ENCODE measurements at places on chromosomes 4 and X. TPM values are rescaled to one million over a fixed set of nuclear protein-coding genes. Genes with fewer than 3 reads are reported as not detected.

The TMPRSS11A gene
- 1.8 TPM for total RNA-seq

The MAGEE1 gene
- 7.9 TPM for total RNA-seq

The MGAT4D gene
- not detected for total RNA-seq

The TMEM144 gene
- total RNA-seq = 6.3 TPM

The CD38 gene
- not detected for total RNA-seq

The MAOB gene
- 0.57 TPM for total RNA-seq

GRCh38 chrX:104324461-104325212 lies 69.9 kb upstream of the ESX1 start:
- no peaks in the 10 kb centered on the region for H3K36me3 ChIP-seq
- no peak overlapping the region for H3K4me3 ChIP-seq
- no peak for DNase-seq
- H3K27me3 ChIP-seq = peaks cover 3% of the 10 kb centered on the region
- H3K4me1 ChIP-seq = no peaks in the 10 kb centered on the region
- H3K27ac ChIP-seq = no peak overlapping the region

GRCh38 chr4:138399081-138399480 lies 156.9 kb upstream of the SLC7A11 start:
- H3K36me3 ChIP-seq = no peaks in the 10 kb centered on the region
- no peaks in the 10 kb centered on the region for H3K27me3 ChIP-seq
- H3K27ac ChIP-seq = no peak overlapping the region
- no peak for DNase-seq
- H3K4me3 ChIP-seq = no peak overlapping the region

DNA sequence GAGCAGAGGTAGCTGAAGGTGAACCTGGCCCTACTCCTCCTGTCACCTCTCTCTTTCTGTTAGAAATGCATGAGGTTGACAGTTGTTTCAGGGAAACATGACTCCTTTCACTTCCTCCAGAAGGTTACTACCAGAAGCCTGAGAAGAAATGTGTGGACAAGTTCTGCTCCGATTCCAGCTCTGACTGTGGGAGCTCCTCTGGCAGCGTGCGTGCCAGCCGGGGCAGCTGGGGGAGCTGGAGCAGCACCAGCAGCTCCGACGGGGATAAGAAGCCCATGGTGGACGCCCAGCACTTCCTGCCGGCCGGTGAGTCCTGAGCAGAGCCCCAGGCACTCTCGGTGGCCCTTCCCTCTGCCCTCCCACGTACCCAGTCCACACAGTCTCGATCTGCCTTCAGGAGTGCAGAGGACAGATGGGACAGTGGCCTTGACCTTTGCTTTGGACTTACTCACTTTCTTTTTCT lies 61.3 kb upstream of the TLR2 start:
- peaks cover 9% of the 10 kb centered on the region for H3K36me3 ChIP-seq
- H3K27ac ChIP-seq = no peak overlapping the region
- no peak overlapping the region for H3K4me3 ChIP-seq
- H3K4me1 ChIP-seq = peaks cover 33% of the 10 kb centered on the region
- no peak for DNase-seq

DNA sequence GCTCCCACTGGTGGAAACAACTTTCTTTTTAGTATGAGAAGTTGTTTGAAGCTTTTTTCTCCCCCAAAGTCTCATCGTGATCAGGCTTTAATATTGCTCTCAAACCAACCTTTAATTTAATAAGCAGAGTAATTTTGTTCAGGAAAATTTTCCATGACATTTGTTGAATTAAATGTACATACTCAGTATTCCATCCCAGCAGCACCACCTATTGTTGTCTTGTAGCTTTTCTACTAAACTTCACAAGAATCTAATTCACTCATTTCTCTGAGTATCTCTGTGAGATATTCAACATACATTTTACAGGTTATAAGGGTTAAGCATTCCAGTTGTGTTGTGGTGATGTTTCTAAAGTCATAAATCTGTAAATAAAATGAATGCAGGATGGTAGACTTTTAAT lies 218.3 kb upstream of the HAND2 start:
- H3K4me1 ChIP-seq = peaks cover 13% of the 10 kb centered on the region
- no peaks in the 10 kb centered on the region for H3K27me3 ChIP-seq
- H3K4me3 ChIP-seq = no peak overlapping the region
- H3K36me3 ChIP-seq = no peaks in the 10 kb centered on the region
- no peak for DNase-seq

DNA sequence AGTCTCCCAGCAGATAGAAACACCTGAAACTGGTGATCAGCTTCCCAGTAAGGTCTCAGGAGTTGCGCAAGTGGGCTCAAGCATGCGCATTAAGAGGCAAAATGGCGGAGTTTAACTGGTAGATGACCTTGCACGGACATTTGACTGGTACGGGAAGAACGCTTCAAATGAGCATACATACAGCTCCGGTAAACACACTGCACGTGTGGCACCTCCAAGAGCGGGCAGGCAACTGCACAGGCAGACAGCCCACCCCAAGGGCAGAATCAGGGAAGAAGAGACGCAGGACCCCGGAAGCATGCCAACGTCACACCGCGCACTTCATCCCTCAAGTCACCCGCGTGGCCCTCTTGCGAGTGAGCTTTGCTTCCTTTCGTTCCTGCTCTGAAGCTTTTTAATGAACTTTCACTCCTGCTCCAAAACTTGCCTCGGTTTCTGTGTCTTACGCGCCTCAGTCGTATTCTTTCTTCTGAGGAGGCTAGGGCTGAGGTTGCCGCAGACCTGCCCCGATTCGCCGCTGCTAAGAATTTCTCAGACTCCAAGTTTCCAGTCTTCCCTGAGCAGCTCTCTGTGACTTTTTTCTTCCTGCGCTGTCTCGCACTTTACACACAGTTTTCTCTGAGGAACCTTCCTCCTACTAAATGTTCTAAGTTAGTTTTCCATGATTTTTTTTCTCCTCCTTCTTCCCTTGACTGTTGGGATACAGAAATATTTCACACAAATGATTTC lies 180.7 kb upstream of the ZFP42 start:
- no peaks in the 10 kb centered on the region for H3K36me3 ChIP-seq
- no peaks in the 10 kb centered on the region for H3K4me1 ChIP-seq
- no peak overlapping the region for H3K27ac ChIP-seq
- no peaks in the 10 kb centered on the region for H3K27me3 ChIP-seq
- no peak for DNase-seq
- H3K4me3 ChIP-seq = no peak overlapping the region

DNA sequence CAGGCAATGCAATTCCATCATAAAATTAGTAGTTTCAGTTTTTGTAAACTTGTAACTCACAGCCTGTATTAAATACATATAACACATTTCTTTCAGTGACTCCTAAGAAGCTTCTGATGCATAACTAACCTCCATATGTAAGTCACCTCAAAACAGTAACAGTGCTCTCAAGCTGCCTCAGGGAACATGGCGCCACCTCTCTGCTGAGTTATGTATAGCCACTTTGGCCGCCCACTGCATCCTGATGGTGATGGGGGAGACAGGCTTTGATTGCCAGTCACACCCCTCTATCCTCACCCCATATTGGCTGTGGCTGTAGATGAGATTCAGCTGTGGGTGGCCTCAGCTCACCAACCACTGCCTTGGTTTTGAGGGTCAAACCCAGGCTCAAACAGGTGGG lies 54.3 kb downstream of the LRBA start:
- H3K36me3 ChIP-seq = peaks cover 39% of the 10 kb centered on the region
- H3K27ac ChIP-seq = no peak overlapping the region
- H3K27me3 ChIP-seq = no peaks in the 10 kb centered on the region
- H3K4me3 ChIP-seq = no peak overlapping the region
- no peaks in the 10 kb centered on the region for H3K4me1 ChIP-seq

DNA sequence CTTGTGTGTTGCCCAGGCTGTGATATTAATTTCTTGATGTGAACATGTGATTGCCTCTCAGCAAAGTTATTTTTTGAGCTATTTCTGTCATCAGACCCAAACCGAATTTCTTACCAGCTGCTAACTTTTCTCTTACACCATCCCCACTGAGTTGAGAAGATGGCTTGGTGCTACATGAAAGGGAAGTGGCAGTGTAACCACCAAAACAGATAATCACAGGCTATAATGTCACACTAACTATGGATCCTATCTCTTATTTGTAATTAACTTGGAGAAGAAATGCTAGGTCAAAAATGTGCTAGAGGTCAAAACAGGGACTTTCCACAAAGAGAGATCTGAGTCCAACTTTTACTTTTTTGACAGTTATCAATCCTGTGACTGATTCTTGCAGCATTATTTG lies 43.8 kb downstream of the ELOVL6 start:
- H3K27ac ChIP-seq = no peak overlapping the region
- no peaks in the 10 kb centered on the region for H3K36me3 ChIP-seq
- H3K4me3 ChIP-seq = no peak overlapping the region
- no peak for DNase-seq
- no peaks in the 10 kb centered on the region for H3K27me3 ChIP-seq
- H3K4me1 ChIP-seq = peaks cover 14% of the 10 kb centered on the region

DNA sequence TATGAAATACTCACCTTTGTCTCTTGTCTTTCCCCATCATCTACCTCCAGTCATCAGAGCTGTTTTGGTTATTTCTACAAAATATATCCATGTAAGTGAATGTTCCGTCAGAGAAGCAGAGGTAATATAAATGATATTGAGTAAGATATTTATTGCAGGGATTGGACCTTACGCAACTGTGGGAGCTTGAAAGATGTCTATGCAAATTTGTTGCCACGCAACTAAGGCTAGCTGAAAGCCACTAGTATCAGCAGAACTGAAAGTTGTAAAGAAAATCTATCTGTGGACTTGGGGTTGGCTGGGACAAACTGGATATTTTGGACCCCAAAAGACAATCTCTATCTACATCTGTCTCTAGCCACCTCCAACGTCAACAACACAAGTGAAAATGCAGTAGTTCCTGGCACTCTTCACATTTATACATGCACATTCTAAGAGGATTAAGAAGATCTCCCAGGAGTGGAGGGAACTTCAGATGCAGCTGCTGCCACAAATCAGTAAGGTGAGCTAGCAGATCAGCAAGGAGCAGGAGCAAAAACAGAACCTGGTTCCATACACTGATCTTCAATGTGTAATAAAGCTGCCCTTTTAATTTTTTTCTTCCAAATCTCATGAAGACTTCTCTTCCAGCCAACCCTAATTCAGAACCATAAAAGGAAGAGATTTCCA lies 8.5 kb upstream of the CCSER1 start:
- H3K27me3 ChIP-seq = peaks cover 7% of the 10 kb centered on the region
- no peak overlapping the region for H3K27ac ChIP-seq
- H3K36me3 ChIP-seq = no peaks in the 10 kb centered on the region

- H3K36me3 ChIP-seq = peaks cover 3% of the 10 kb centered on the region
- no peaks in the 10 kb centered on the region for H3K27me3 ChIP-seq
- peaks cover 57% of the 10 kb centered on the region for H3K4me1 ChIP-seq
- DNase-seq = no peak
- peak overlapping the region; percentile 85 for H3K27ac ChIP-seq
Observed at GRCh38 chrX:10756441-10756840, 136.1 kb upstream of the MID1 start.

- peaks cover 27% of the 10 kb centered on the region for H3K4me1 ChIP-seq
- no peaks in the 10 kb centered on the region for H3K27me3 ChIP-seq
- peak; percentile 53 for DNase-seq
- H3K4me3 ChIP-seq = peak overlapping the region; percentile 82
- H3K36me3 ChIP-seq = peaks cover 31% of the 10 kb centered on the region
- H3K27ac ChIP-seq = peak overlapping the region; percentile 98
Observed at GRCh38 chrX:2928191-2928582, 952 bp downstream of the ARSD start.

GRCh38 chr4:24274381-24274941 lies 309.9 kb downstream of the DHX15 start:
- H3K36me3 ChIP-seq = peaks cover 2% of the 10 kb centered on the region
- H3K27me3 ChIP-seq = no peaks in the 10 kb centered on the region
- H3K4me1 ChIP-seq = peaks cover 5% of the 10 kb centered on the region
- no peak overlapping the region for H3K27ac ChIP-seq
- no peak overlapping the region for H3K4me3 ChIP-seq

GRCh38 chr4:88952081-88952480 lies 104.9 kb downstream of the FAM13A start:
- no peak overlapping the region for H3K27ac ChIP-seq
- H3K4me1 ChIP-seq = no peaks in the 10 kb centered on the region

DNA sequence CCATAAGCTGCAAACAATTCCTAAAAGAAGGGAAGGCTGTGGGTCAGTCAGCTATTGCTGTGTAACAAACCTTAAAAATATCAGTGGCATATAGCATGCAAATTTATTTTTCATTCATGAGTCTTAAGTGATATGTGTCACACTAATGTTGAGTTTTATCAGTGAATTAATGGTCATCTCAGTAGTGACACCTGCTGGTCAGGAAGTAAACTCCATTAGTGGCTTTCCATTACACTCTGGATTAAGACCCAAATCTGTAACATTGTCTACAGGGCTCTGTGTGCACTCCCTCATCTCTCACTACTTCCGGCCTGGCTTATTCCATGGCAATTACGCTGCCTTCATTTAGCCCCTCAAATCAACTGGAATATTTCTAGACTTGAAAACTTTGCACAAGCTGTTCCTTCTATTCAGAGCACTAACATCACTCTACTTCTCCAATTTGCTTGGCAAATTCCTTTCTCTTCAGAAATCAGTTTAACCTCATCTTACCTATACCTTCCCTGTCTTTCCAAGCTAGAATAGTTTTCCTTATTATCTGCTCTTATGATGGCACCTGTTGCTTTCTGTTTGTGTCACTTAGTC lies 217.3 kb upstream of the TAPT1 start:
- H3K4me1 ChIP-seq = no peaks in the 10 kb centered on the region
- H3K27ac ChIP-seq = no peak overlapping the region
- H3K27me3 ChIP-seq = peaks cover 52% of the 10 kb centered on the region
- H3K36me3 ChIP-seq = no peaks in the 10 kb centered on the region
- DNase-seq = no peak
- H3K4me3 ChIP-seq = no peak overlapping the region

DNA sequence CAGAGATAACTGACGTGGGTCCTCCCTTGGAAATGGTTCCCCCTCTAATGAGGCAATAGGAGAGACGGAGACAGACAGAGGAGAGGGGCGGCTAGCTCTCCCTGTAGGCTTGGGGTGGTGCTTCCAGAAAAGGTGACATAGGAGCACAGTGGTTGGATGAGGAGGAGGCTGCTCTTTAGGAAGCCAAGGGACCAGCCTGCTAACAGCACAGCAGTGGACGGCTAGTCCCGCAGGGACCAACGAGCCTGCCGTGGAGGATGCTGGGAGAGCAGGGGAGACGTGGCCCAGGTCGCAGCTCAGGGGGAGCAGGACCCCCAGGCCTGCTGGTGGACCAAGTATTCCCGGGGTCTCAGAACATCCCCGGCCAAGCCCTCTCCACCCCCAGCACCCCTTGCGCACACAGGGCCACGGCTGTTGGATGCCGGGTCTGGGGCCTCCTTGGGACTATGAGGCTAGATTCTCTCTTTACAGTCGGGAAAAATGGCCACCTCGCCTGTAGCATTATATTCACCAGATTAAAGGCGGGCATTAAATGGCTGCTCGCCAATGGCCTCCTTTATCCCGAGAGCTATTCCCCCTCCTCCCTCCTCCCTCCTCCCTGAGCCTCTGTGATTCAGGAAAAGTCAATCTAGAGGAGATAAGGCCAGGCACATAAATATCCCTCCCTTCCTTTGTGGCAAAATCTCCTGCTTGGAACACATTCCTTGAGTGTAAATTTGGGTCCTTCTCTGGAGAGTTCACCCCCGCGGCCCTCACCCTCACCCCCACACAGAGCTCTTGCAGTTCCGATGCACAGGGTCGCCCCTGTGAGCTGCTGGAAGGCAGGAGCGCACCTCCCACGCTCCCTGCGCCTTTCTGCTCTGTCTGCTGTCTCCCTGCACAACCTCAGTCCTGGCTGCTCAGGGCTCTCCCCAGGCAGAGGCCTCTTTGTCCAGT lies 30.5 kb upstream of the NSG1 start:
- DNase-seq = no peak
- H3K36me3 ChIP-seq = no peaks in the 10 kb centered on the region
- peak overlapping the region; percentile 20 for H3K4me3 ChIP-seq
- peaks cover 13% of the 10 kb centered on the region for H3K4me1 ChIP-seq
- peak overlapping the region; percentile 92 for H3K27ac ChIP-seq
